ENCODE measurements at places on chromosomes 1 and 21.

- peaks cover 61% of the 10 kb centered on the region for H3K4me1 ChIP-seq
- H3K4me3 ChIP-seq, result peak overlapping the region; percentile 1
- H3K36me3 ChIP-seq, result peaks cover 38% of the 10 kb centered on the region
Observed at GRCh38 chr1:149846042-149846441, 53.3 kb upstream of the BOLA1 start.

DNA sequence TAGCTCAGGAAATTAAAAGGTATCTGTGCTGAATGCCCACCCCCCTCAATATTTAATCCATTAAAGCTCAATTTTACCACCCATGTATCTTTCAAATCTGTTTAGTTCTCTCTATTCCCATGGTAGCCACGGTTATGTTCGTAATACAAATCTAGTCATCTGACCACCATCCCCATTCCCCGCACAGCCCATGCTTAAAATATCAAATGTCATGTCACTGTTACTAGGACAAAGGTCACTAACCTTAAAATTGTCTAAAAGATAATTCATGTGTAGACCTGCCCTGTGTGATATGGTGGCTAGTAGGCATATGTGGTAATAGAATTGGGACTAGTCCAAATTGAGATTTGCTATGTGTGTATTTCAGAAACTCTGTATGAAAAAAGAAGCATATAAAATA is 728.5 kb upstream of the B3GALT2 start:
- H3K36me3 ChIP-seq, result no peaks in the 10 kb centered on the region
- no peaks in the 10 kb centered on the region for H3K4me1 ChIP-seq
- H3K27me3 ChIP-seq, result peaks cover 2% of the 10 kb centered on the region
- DNase-seq, result no peak
- no peak overlapping the region for H3K4me3 ChIP-seq

DNA sequence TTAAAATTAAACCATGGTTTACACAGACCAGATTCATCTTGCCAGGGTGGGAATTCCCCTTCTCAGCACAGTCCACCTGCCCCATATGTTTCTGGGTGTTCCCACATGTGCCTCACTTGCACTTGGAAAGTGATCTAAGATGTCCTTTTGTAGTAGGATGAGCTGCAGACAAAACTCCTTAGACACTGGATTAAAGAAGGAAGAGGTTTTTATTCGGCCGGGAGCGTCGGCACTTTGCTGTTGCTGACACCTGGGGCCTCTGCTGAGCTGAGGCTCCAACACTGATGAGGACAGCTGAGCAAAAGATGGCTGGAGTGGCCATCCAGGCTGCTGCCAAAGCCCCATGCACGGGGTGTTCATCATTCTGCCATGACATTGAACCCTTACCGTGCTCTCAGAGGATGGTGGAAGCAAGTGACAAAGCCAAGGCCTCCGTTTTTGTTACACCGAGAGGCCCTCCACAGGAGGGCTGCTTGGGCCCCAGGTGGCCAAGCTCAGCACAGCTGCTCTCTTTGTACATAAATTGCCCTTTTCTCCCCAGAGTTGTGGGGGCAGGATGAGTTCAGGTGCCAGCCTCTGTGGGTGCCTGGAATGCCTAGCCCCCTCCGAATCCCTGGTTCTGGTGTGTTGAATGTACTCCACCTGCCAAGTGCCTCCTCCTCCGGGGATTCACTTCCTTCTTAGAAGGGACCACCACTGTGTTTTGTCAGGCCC is 7.3 kb upstream of the ACOT11 start:
- no peak for DNase-seq
- no peaks in the 10 kb centered on the region for H3K36me3 ChIP-seq
- H3K4me3 ChIP-seq, result no peak overlapping the region
- H3K27me3 ChIP-seq, result peaks cover 26% of the 10 kb centered on the region
- H3K27ac ChIP-seq, result no peak overlapping the region

DNA sequence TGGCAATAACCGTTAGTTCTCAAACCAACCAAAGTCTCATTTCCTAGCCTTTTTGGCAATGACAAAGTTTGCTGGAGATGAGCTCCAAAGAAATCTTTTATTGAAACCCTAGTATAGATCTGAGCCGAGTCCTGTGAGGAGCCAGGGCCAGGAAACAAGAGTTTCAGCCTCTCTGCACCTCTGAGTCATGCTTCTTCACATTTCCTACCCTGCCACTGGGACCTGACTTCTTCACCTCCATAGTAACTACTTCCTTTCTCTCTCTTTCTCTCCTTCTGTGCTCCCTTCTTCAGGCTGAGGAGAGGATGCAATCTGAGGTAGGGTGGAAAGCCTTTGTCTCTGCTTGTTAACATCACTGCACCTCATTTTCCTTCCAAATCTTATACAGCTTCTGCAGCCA is 38.7 kb upstream of the IPO9 start:
- no peak for DNase-seq
- H3K27me3 ChIP-seq, result no peaks in the 10 kb centered on the region
- no peaks in the 10 kb centered on the region for H3K36me3 ChIP-seq

DNA sequence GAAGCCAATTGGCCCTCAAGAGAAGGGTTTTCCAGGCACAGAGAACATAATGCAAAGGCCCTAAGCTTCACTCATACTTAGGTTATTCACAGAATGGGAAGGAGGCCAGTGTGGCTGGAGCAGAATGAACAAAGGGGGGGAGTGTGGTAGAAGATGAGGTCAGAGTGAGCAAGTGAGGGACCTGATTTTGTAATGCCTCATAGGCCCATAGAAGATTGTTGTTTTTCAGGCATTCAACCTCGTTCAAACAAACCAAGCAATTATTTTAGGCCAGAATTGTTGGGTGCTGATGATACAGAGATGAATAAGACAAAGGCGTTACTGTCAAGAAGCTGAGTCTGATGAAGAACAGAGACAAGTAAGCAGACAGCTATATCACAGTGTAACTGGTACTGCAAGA is 54.5 kb upstream of the RAP1A start:
- H3K27me3 ChIP-seq, result no peaks in the 10 kb centered on the region
- no peak overlapping the region for H3K4me3 ChIP-seq
- H3K27ac ChIP-seq, result no peak overlapping the region
- peaks cover 6% of the 10 kb centered on the region for H3K4me1 ChIP-seq
- H3K36me3 ChIP-seq, result no peaks in the 10 kb centered on the region
- DNase-seq, result no peak

Data from activated B cell treated with CpG ODN at 0.5 μM for 24 hours (primary cell).